HFF-Myc (cell line): ENCODE measurements at places on chromosomes 4 and X.

DNA sequence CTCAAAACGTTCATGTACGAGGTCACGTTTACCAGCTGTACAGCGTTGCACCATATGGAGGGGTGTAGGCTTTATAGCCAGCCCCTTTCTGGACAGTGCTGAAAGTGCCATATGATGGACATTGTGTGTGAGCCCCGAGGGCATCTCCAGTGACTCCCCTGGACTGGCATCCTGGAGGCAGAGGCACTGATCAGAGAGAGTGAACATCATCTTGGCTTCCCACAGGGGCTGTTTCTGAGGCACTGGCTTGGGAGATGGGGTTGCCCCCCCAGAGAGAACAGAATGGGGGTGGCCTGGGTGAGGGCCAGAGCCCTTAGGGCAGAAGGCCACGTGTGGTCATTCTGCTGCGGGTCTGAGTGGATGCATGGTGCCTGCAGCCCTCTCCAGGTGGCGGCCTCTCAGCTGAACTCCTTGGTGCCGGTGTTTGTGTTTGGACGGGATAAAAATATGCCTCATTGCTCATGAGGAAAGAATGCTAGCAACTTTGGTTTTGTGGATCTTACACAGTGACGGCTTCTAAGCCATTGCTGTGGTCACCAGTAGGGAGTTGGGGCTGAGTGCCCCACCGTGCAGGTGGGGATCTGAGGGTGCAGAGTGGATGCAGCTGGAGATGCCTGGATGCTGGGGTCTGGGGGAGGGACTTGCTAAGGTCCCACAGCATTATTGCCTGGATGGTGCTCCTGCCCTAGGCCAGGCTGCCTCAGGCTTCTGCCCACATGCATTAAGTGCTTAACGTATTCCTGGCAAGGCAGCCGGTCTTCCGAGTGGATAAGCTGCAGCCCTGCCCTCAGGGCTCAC is 3.4 kb downstream of the WFS1 start:
- peak; percentile 55 for DNase-seq

DNA sequence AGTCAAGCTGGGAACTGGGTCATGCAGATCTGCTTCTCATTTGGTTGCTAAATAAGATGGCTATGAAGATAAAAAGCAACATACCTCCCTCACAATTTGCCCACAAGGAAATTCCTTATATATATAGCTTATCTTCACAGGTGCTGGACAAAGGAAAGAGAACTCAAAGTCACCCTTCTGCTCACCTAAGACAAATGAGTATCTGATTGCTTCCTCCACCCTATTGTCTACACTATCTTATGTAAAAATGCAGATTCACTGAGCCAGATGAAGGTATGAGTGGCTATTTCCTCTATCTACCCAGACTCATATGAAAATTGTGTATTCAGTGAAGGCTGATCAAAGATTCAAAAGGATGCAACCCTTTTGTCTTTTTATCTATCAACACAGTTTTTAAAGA is 50.8 kb downstream of the CHM start:
- DNase-seq: no peak

DNA sequence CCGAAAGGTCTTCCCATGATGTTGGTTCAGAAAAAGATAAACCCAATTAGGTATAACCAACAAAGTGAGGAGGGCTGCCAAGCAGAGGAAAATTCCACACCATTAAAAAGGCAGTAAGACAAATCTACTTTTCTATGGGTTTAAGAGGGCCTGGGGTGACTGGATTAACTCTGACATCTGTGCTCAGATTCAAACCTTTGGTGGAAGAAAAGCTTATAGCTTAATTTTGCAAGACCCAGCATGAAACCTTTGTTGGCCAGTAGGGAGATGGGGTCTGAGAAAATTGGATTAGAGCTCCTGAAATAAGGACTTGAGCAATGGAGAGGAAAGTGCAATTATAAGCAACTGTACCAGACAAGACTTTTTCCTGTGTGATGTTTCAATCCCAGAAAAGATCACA is 104.2 kb downstream of the KDR start:
- DNase-seq: no peak

GRCh38 chrX:8189096-8189830 is 18.2 kb upstream of the VCX2 start:
- DNase-seq: no peak

DNA sequence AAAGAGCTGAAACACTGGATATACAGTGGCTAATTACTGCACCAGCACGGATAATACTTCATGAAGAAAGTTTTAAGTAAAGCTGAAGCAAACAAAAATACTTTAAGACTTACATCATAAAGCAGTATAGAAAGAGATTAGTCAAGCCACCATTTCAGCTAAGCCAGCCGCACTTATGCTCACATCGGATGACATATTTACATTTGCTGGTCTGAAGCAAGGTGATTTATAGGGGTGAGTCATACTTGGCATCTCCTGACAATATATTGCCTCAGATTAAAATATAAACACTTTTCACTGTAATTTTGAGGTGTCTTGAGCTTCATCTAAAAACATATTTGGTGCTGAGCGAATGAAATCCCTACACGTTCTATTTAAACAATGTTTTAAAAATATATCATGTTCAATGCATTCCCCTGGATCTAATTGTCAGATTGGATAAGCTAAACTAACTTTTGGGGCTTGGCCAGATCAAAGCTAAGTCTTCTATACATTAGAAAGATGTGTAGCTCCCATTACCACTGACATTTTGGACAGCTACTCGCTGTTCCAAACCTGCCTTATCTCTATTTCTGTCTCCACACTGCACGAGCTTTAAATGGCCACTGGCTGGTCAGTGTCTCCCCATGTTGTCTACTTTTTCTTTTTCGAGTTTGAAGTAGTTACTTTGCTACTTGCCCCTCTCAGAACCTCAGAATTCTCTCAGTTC is 103.2 kb downstream of the VCX2 start:
- no peak for DNase-seq

GRCh38 chr4:114364857-114365256 is 233.8 kb upstream of the UGT8 start:
- peak; percentile 36 for DNase-seq

GRCh38 chrX:19867411-19867732 is 20.0 kb downstream of the SH3KBP1 start:
- DNase-seq: no peak

DNA sequence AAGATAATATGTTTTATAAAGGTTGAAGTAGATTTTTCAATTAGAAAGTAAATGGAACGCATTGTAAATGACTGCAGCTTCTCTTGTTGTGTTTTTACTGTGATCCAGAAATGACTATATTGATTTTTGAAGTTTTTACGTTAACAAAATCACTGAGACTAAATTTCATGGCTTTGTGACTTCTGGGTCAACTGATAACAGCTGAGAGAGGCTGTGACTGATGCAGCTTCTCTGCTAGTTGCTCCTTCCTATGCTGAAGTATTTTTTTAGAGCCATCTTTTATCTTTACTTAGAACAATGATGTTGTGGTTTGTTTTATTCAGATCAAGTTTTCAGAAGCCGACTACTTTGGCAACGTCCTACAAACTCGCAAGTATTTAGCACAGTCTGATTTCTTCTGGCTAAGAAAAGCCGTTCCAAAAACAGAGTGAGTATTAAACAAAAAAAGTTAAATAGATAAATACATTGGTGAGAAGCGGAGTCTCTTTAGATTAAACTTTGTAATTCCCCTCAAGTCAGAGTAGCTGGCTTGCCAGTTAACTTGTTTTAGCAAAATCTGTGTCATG is 94.7 kb upstream of the CBLL2 start:
- DNase-seq: no peak

GRCh38 chrX:64428371-64428770 is 33.1 kb upstream of the MTMR8 start:
- DNase-seq: no peak

GRCh38 chrX:47146936-47147859 is 2.2 kb downstream of the RBM10 start:
- DNase-seq: no peak

DNA sequence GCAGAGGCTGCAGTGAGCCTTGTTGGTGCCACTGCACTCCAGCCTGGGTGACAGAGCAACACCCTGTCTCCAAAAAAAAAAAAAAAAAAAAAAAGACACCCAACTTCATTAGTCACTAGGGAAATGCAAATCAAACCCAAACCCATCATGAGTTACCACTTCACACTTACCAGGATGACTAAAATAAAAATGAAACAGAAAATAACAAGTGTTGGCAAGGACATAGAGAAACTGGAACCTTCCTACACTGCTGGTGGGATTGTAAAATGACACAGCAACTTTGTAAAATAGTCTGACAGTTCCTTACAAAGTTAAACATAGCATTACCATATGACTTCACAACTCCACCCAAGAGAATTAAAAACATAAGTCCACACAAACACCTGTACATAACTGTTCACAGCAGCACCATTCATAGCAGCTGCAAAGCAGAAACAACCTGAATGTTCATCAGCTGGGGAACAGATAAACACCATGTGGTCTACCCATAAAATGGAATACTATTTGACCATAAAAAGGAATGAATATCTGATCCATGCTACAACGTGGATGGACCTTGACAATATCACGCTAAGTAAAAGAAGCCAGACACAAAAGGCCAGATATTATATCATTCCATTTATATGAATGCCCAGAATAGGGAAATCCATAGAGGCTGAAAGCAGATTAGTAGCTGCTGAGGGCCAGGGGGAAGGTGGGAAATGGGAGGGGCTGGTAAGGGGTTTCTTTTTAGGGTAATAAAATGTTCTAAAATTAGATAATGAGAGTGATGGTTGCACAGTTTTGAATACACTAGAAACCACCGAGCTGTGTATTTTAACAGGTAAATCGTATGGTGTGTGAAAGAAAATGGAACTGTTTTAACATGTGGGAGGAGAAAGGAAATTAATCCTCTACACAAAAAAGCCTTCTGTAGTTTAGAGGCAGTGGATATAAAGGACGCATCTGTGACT is 18.3 kb downstream of the CD99L2 start:
- DNase-seq: no peak

DNA sequence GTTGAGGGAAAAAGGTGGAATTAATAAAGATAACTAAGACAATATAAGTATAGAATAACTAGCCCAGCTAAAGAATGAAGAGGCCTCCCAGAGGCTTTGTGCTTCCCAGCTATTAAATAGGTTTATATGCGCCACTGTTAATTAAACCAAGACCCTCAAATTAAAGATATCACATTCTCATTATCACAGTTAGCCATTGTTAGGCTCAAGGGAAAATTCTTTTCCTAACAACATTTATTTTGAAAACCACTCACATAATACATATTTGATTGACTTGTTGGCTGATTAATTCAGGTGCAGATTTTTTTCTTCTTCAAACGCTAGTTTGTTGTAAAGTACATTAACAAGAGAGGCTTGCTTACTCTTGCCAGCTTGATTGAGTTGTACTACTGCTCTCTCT is 216.8 kb upstream of the TRAM1L1 start:
- DNase-seq: no peak

DNA sequence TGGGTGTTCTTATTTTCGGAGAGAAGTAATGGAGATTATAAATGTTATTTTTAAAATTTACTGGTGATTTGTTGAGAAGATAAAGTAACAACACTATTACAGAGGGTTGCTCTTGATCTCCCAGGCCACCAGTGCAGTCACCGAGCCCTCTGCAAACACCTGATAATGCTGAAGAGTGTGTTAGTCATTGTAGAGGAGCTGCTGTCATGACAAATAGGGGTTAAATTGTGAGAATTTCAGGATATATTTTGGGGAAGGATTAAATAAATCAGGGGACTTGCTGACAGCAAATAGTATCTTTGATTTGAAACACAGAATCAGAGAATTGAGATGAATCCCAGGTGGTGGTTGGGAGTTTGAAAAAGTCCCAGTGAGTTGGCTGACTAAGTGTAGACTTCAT is 16.7 kb upstream of the HAND2 start:
- DNase-seq: no peak

- DNase-seq: no peak
These were observed 4.3 kb upstream of the NSUN7 start for GRCh38 chr4:40745285-40745984.
